ENCODE measurements at places on chromosomes 16 and 17.
A peak's percentile ranks its signal among the peaks of the same experiment; 100 is the strongest.

DNA sequence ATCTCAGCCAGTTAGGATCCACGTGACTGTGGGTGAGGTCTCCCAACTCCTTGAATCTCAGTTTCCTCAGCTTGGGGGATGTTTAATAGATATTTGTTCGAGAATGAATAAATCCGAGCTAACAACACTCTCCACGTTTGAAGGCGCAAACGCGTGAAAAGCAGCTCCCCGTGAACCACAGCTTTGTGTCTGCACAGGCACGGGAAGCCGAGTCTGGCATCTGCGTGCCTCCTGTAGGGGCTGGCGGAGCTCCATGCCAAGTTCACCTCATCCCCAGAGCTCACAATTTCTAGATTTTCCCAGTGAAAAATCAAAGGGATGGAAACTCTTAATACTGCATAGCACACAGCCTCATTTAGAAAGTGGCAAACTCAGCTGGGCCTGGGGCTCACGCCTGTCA lies 14.3 kb downstream of the SGSH start:
- DNase-seq: no peak

- peak; percentile 47 for DNase-seq
Measured at GRCh38 chr16:59046335-59046734, 312.2 kb upstream of the GOT2 start.

DNA sequence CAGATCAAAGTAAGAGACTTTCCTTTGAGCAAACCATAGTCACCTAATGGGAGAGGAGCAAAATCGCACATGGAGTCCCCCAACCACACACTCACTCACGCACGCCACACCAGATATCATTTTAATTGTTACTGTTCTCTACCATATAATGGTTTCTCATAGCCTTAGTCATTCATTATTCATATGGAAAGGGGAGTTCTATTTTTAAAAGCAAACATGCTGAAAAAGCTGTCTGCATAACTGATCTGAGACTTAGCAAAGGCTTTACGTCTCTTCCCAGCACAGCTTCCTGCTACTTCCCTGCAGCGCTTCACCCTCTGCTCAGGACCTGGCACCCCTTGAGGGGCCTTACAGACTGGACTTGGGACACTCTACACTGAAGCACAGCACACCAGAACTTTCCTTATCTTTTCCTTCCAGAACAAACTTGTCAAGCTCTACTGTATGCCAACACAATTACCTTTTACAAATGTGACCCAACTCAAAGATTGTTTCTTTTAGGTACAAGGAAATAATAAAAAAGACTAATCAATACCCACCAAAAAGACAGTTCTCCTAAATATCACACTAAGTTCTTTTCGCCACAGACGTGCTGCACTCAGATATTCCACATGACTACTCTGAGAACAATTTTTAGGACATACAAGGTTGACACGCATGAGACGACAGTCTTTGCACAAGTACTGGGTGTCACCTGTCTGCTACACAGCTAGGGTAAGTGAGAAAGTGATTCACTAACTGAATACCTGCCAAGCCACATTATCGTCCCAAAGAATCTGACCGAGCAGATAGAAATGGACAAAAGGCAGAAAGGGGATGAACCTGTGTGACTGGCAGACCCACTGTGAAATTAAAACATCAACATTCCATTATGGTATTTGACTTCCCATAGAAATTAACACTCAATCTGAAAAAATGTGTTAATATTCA lies 21.5 kb downstream of the SRP68 start:
- no peak for DNase-seq

- DNase-seq: peak; percentile 92
Measured at GRCh38 chr17:7955414-7956227, 23.6 kb downstream of the CNTROB start.

- no peak for DNase-seq
Measured at GRCh38 chr17:46273541-46274236, 21.2 kb upstream of the LRRC37A start.

GRCh38 chr16:7268182-7268581 lies 64.5 kb upstream of the RBFOX1 start:
- DNase-seq: no peak

- DNase-seq: peak; percentile 28
Measured at GRCh38 chr17:39209317-39210092, 9.4 kb downstream of the RPL19 start.

GRCh38 chr17:27264068-27264812 lies 29.7 kb upstream of the WSB1 start:
- DNase-seq: no peak

GRCh38 chr16:2366660-2367309 lies 26.3 kb upstream of the ABCA3 start:
- no peak for DNase-seq

GRCh38 chr17:72931635-72932034 lies 160.9 kb downstream of the SLC39A11 start:
- DNase-seq: no peak

- peak; percentile 79 for DNase-seq
Measured at GRCh38 chr17:68704871-68705713, 103.9 kb upstream of the FAM20A start.

DNA sequence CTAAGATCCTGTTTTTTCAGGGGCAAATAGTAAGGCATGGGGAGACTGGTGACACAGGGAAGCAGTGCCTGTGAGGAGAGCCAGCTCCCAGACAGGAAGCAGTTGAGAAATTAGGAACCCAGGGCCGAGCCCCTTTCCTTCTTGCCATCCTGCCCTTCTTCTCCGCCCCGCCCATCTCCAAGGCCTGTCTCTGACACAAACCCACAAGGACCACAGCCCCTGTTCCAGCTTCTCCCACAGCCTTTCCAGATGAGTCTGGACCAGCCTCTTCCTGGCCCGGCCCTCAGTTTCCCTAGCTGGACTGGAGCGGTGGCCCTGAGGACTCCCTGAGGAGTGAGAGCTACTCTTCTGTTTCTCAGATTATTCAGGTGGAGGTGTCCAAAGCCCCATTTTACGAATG lies 9.9 kb downstream of the CCDC102A start:
- no peak for DNase-seq

GRCh38 chr16:47523342-47524006 lies 62.3 kb downstream of the PHKB start:
- DNase-seq: no peak

- no peak for DNase-seq
Measured at GRCh38 chr17:15485045-15485444, 17.6 kb upstream of the CDRT4 start.

- DNase-seq: peak; percentile 44
Measured at GRCh38 chr16:9151597-9151996, 60.2 kb downstream of the HAPSTR1 start.

- no peak for DNase-seq
Measured at GRCh38 chr17:73541111-73541510, 103.1 kb downstream of the SDK2 start.

DNA sequence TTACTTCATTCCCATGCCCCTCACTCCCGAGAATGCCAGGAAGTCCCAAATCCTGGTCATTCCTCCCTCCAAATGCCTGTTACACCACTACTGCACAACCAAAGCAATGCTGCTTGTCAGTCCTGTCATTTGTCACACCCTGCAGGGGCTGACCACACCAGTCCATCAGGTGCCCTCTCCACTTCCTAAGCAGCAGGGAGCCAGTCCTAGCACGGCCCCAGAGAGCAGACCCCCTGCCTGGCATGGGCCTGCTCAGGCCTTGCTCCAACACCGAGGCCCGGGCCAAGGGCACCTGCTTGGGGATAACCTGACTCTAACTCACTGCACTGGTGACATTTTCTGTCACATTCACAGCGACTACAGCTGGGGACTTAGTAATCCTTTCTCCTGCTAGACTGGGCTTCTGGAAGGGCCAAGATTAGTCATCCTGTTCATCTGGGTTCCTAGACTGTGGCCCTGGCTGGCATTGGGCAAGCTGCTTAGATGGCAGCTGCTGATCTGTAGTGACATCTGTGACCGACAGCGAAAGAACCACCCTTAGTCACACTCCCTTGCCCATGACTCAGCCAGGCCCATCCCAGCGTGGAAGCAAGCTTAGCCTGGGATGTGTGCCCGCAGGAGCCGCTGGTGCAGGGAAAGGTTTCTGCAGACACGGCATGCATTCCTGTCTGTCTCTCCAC lies 5.4 kb downstream of the ALYREF start:
- DNase-seq: no peak

DNA sequence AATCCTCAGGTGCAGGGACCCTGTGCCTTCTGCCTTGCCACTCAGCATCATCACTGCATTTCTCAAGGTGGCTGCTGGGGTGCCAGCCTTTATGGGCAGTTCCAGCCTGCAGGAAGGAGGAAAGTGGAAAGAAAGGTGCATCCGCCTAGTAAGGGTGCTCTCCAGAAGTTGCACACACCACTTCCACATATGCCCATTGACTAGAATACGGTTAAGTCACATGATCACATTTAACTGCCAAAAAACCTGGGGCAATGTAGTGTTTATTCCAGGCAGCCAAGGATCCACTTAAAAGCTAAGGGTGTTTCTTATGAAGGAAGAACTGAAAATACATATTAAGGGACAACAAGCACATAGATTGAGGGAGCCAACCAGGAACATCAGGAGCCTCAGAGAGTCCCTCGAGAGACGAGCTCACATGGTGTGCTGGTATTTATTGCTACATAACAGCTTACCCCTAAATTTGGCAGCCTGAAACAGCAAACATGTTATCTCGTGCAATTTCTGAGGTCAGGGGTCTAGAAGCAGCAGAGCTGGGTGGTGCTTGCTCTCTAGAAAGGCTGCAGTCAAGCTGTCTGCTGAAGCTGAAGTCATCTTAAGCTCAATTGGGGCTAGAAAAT lies 52.0 kb upstream of the MMP2 start:
- DNase-seq: no peak

GRCh38 chr16:4588386-4588785 lies 26.3 kb downstream of the UBALD1 start:
- DNase-seq: no peak

- DNase-seq: no peak
Measured at GRCh38 chr17:29694918-29695563, 72.3 kb upstream of the CORO6 start.

GRCh38 chr17:10777890-10778289 lies 26.0 kb downstream of the TMEM238L start:
- DNase-seq: no peak

GRCh38 chr16:48524348-48525200 lies 85.4 kb downstream of the N4BP1 start:
- no peak for DNase-seq

GRCh38 chr16:87316450-87316922 lies 706 bp downstream of the C16orf95 start:
- no peak for DNase-seq
